Fibroblast of skin of scalp (primary cell): ENCODE measurements at places on chromosomes 11 and 22.

GRCh38 chr11:92245700-92246271, 21.2 kb downstream of the FAT3 start:
- DNase-seq, result no peak

- DNase-seq, result no peak
These were observed 15.3 kb upstream of the SLC25A1 start for GRCh38 chr22:19193879-19194278.

DNA sequence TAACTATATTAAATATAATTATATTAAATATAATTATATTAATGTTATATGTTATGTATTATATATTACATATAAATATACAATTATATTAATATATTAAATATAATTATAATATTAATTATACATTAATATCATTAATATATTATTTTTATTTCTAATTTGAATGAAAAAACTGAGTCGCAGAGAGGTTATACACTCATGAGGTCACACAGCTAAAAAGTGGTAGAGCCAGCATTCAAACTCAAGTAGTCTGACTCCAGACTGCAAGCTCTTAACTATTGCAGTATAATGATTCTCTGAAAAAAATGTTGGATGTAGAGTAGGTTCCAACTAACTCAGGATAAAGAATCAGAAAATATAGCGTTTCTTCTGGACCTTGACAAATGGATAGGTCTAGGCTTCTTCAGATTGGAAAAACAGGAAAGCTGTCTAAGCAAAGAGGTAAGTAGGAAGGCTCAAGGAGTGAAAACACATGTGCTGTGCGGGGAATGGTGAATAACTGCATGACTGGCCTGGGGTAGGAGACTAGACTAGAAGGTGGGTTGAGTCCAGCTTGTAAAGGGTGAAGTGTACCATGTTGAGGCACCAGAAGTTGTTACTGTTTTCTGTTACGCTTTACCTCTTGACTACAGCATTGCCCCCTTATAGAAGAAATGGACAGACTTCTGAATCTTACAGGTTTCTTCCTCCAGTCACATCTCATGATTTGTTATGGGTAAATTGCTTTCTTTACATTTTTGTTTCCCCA, 80.3 kb downstream of the TRIM44 start:
- no peak for DNase-seq

GRCh38 chr11:59158206-59159068, 13.5 kb upstream of the DTX4 start:
- peak; percentile 76 for DNase-seq

DNA sequence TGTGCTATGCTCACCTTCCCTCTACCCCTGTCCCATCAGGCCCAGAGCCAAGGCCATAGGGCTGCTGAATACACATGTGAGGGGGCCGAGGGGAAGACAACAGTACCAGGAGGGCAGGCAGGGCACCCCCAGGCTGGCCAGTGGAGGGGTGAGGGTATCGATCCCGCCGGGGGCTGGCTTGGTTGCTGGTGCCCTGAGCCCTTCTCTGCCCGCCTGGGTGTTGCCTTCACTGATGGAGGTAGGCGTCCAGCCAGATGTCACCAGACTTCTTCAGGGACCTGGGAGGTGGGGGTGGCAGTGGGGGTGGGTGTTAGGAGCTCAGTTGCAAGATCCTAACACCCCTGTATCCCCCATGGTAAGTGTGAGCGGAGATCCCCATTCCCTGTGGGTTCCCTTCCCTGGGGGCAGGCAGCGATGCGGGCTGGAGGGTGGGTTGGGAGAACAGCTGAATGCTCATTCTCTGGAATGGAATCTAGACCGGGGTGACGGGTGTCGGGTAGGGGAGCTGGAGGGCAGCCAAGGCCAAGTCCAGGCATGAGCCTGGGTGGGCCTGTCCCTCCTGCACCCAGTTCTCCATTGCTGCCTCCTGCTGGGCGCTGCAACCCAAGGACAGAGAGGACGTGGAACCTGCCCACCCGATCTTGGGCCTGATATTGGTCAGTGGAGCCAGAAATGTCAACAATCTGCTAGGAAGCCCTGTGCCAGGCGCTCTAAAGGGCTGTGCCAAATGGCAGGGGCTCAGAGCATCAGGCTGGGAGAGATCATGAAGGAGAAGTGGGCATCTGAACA, 17.6 kb downstream of the FADS3 start:
- no peak for DNase-seq

DNA sequence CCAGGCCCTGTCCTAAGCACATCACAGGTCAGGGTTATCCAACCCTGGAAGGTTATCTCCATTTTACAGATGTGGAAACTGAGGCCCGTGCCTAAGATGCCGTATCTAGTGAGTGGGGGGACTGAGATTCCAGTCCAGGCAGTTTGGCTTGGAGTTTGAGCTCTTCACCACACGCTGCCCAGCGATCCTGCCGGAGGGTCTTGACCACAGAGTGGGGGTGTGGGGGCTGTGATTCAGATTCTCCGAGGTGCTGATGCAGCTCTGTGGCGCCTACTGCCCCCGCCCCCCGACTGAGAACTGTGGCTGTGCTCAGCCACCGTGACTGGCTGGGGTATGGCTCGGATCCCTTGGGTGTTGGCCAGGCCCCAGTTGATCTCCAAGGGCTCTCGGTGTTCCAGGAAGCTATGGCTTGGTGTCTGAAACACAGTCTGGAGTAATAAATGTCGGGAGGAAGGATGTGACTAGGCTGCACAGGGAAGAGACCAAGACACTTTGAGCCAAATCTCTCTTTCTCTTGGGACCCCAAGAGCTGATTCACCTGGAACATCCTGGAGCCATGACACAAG, 60.6 kb upstream of the RASD2 start:
- peak; percentile 52 for DNase-seq

- DNase-seq, result no peak
These were observed 217.5 kb downstream of the DDX10 start for GRCh38 chr11:108882211-108882831.

DNA sequence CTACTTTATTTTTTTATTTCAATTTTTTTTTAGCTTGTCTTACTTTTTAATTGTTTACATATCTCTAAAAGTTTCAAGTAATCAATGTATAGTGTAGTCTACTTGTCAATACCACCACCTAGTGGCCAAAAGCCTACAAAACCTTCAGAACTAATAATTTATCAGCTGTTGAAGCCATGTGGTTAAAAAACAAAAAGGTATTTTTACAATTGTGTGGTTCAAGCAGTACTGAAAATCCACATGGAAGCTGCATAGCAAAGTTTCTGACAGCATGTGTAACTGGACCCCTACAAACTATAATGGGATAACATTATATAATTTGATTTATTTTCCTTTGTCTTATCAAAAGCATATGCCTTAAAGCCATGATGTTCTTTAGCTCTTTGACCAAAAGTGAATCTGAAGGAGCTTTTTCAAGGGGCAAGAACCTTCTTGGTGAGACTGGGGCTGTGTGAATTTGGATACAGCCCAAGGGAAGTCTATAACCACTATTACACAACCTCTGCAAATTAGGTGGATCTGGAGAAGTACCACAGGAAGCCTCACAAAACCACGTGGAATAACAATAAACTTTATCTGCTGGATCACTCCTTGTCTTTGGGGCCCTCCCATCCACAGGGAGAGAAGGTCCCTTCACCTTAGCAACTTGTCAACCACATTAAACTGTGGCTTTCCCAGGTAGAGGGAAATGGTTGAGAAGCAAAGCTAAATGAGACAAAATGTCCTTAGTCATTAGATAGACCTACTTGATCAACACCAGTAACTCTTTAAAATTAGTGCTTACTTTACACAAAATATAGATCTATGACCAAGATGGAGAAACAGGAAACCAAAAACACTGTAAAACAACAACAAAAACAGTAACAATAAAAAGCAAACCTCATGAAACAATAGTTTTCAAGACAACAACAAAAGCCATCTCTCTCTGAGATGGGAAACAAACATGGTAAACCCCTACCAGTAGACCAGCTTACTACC, 9.9 kb downstream of the NARS2 start:
- DNase-seq, result peak; percentile 68

DNA sequence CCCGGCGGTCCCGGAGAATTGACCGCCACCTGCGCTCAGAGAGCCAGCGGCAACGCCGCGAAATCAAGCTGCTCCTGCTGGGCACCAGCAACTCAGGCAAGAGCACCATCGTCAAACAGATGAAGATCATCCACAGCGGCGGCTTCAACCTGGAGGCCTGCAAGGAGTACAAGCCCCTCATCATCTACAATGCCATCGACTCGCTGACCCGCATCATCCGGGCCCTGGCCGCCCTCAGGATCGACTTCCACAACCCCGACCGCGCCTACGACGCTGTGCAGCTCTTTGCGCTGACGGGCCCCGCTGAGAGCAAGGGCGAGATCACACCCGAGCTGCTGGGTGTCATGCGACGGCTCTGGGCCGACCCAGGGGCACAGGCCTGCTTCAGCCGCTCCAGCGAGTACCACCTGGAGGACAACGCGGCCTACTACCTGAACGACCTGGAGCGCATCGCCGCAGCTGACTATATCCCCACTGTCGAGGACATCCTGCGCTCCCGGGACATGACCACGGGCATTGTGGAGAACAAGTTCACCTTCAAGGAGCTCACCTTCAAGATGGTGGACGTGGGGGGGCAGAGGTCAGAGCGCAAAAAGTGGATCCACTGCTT, 25.5 kb downstream of the GNAZ start:
- DNase-seq, result no peak

GRCh38 chr11:104369761-104370160, 205.8 kb upstream of the PDGFD start:
- DNase-seq, result no peak

- peak; percentile 73 for DNase-seq
These were observed 36.3 kb downstream of the HORMAD2 start for GRCh38 chr22:30116362-30117117.

DNA sequence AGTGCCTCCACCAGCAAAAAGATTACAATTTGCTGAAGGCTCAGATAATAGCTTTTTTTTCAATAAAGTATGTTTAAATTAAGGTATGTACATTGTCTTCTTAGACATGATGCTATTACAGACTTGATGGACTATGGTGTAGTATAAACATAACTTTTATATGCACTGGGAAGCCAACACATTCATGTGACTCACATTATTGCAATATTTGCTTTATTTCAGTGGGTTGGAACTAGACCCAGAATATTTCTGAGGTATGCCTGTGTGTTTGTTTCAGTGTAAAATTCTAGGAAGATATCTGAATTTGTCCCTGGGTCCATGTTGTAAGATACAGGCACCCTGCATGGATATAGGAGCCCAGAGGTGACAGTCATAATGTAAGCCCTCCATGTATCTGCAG, 120.0 kb upstream of the BDNF start:
- peak; percentile 30 for DNase-seq

- DNase-seq, result no peak
These were observed 17.8 kb upstream of the TTC12 start for GRCh38 chr11:113296447-113297205.

DNA sequence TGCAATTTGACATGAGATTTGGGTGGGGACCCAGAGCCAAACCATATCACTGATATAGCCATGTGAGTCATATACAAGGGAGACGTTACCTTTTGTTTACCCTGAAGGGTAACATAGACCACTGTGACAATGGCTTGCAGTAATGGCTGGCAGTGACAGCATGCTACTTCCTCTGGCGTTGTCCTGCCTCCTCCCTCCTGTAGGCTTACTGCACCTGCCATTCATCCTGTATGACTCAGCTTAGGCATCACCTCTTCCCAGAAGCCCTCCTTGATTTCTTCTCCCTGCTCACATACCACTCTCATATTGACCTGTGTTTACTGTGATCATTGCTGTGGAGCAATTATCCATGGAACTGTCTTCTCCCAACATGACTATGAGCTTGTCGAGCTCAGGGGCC, 12.0 kb upstream of the PVALB start:
- no peak for DNase-seq

DNA sequence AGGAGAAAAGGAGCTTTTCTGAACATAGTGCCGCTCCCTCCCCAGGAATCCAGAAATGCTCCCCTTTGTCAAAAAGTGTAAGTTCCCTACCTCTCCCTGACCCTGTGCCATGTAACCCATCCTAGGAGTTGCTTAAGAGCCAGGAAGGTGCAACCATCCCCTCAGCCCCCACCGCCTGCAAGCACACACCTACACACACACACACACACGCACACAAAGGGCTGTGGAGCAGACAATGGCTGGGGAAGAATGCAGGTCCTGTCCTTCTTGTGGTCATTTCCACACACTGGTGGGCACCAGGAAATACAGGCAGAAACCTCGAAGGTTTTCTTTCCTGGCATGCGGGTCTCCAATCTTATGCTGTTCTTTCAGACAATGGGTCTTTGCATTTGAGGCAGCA, 1.2 kb downstream of the P2RX3 start:
- DNase-seq, result no peak

GRCh38 chr11:11998091-11998781, 10.2 kb downstream of the DKK3 start:
- peak; percentile 85 for DNase-seq

GRCh38 chr11:57675176-57675941, 7.4 kb downstream of the ZDHHC5 start:
- no peak for DNase-seq

GRCh38 chr22:41725510-41726110, 26.3 kb downstream of the MEI1 start:
- no peak for DNase-seq

DNA sequence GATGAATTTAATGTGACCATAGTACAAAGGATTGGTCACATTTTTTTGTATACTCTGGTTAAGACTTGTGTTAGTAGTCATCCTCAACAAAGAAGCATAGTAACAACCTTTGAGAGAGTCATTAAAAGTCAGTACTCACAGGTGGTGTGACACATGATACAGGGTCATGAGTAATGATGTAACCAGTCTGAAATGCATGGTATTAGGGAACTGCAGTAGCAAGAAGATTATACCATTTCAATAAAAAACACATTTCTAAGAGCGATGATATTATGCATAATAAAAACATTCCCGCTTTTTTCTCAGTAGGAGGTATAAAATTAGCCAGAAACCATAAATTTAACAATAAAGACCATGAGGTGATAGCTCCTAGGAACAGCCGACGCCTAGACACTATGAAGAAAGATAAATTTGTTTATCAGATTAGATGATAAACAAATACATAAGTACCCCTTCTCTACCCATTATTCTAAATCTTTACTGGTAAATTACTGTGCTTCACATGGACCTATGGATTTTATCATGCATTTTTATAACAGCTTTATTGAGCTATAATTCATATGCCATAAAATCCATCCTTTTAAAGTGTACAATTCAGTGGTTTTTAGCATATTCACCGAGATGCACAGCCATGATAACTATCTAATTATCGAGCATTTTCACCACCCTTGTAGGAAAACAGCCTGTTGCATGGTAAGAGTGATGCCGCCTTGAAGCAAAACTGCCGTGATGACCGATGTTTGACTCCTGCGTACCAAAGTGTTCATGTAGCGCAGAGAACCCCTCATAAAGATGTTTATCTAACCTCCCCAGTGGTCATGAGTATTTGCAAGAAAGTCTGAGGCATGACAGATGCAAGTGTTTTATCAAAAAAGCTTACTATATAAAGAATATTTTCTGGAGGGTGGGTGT, 41.8 kb downstream of the TMPRSS5 start:
- DNase-seq, result peak; percentile 56

DNA sequence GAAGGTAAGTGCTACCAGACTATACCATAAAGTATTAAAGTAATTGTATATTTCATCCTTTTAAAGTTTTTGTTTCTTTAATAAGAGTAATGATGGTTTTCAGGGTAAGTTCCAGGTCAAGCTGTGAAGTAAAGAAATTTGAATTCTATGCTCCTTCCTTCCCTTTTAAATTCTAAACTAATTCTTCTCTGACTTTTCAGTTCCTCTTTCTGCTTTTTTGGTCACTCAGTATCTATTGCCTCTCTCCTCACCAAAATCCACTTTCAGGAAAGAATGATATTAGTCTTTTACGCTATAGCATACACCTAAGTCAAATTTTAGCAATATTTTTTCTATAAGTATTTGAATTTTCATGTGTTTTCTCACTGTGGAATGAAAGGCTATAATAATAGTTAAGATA, 8.2 kb downstream of the MMP8 start:
- no peak for DNase-seq

- no peak for DNase-seq
These were observed 27.1 kb upstream of the SLC22A12 start for GRCh38 chr11:64563966-64564365.
